Inflammatory macrophage treated with lipopolysaccharide for 1 hour (primary cell): ENCODE measurements at places on chromosomes 1 and 21.
A peak's percentile ranks its signal among the peaks of the same experiment; 100 is the strongest.

- no peak for DNase-seq
Observed at GRCh38 chr1:204940591-204940990, 69.9 kb downstream of the NFASC start.

GRCh38 chr1:18109756-18110597 lies 2.4 kb downstream of the IGSF21 start:
- DNase-seq = no peak

DNA sequence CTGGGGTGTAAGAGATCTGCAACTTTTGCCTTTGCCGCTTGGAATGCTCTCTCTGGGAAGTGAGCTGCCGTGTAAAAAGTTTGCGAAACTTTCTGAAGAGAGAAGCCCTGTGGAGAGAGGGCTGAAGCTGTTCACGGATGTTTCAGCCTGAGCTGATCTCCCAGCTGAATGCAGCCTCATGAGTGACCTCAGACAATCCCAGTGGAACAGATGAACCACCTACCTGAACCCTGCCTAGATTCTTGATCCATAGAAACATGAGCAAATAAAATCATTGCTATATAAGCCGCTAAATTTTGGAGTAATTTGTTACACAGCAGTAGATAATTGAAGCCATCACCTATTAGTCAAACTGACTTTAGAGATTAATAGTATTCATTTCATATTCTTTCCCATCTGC lies 4.4 kb upstream of the ALG6 start:
- DNase-seq = no peak

DNA sequence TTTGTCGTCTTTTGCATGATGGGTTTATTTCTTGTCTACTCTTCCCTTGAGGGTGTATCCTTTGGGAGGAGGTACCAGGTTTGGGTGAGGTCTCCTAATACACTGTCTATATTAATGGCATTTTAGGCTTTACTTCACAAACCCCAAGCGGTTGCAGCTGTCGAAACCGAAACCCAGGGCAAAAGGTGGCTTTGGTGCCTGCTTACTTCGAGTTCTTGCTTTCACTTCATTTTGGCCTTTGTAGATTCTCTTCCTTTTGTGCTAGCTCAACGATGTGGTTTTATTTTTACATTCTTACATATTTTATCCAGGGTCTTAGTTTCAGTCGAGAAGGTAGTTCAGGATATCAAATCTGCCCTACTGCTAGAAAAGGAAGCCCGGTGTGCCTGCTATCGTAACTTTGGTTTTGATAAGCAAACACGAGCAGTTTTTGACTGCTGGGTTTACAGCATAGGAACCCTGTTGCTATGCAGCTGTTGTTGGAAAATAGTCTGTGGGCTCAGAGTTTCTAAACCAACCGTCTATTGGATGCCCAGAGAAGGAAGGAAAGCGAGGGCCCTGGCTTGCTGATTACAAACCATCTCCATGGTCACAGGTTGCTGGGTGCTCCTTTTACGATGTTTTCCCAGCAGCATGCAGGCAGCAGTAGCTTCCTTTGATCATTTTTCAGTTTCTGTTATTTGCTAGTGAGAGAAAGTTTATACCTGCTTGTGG lies 9.8 kb upstream of the TSPAN2 start:
- DNase-seq = peak; percentile 49

DNA sequence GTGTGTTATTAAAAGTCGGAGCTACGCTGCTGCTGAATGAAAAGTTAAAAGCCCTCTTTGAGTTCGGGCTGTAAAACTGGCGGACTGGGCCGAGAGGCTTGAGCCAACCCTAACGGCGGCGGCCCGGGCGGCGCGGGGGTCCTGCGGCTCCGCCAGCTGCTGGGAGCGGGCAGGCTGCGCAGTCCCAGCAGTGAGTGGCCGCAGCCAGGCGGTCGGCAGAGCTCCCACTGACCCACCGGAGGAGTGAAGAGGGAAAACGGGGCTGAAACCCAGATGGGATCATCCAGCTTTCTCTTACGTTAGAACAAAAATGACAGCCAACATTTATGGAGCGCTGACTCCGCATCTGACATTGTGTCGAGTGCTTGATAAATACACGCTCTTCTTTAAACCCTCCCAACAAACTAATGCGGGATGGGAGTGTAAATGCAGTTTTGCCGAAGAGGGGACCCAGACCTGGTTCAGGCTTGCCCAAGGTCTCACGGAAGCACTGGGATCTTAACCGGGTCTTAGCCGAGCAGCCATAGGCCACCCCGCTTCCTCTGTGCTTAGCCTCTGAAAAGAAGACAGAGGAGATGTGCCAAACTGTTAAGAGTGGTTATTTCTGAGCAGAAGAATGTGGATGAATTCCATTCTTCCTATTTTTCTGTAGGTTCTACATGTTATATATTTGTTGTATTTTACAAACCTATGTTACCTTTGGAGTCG lies 3.5 kb downstream of the GRHL3 start:
- DNase-seq = no peak

GRCh38 chr1:25573591-25573930 lies 30.2 kb downstream of the LDLRAP1 start:
- DNase-seq = no peak

- no peak for DNase-seq
Observed at GRCh38 chr1:197572169-197572568, 203.1 kb downstream of the DENND1B start.

- DNase-seq = no peak
Observed at GRCh38 chr1:55938376-55938850, 641.0 kb downstream of the PLPP3 start.

DNA sequence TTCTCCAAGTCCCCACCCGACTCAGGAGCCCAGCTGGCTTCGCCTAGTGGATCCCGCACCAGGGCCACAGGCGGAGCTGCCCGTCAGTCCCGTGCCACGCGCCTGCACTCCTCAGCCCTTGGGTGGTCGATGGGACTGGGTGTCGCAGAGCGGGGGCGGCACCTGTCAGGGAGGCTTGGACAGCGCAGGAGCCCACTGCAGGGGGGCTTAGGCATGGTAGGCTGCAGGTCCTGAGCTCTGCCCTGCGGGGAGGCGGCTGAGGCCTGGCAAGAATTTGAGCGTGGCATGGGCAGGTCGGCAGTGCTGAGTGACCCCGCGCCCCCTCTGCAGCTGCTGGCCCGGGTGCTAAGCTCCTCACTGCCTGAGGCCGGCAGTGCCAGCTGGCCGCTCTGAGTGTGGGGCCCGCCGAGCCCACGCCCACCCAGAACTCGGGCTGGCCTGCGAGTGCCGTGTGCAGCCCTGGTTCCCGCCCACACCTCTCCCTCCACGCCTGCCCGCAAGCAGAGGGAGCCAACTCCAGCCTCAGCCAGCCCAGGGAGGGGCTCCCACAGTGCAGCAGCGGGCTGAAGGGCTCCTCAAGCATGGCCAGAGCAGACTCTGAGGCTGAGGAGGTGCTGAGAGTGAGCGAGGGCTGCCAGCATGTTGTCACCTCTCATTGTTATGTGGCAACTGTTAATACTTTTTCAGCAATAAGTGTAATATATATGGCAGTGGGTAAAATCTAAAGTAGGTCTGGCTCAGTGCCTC lies 548.4 kb upstream of the BRINP3 start:
- no peak for DNase-seq

DNA sequence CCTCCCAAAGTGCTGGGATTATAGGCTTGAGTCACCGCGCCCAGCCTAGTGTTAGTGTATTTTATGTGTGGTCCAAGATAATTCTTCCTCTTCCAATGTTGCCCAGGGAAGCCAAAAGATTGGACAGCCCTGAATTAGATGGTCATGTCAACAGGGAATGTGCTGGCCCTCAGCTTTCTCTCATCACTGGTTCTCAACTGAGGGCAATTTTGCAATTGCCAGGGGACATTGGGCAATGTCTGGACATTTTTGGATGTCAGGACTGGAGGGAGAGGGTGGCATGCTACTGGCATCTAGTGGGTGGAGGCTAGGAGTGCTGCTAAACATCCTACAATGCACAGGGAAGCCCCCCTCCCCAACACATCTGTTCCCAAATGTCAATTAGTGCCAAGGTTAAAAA lies 95.0 kb downstream of the LAMC2 start:
- DNase-seq = peak; percentile 62

DNA sequence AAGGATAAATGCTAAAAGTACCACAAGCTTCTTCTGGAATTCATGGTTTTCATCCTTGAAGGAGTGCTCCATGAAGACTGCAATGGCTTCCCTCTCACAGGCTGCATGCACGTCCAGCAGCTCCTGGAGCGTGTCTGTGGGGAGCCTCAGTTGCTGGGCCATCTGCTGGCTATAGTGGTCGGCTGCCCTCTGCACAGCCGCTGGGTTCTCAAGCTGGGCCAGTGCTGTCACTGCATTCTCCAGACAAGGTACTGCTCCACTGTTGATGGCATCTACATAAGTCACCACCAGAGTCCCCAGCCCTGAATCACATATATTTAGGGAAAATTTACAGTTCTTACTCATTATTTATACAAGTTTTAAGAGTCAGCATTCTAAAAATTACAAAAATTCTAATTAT lies 8.7 kb downstream of the GBP4 start:
- DNase-seq = no peak

- DNase-seq = no peak
Observed at GRCh38 chr1:55530749-55531478, 315.8 kb upstream of the USP24 start.

GRCh38 chr1:6359216-6360116 lies 34.1 kb downstream of the ACOT7 start:
- peak; percentile 88 for DNase-seq

DNA sequence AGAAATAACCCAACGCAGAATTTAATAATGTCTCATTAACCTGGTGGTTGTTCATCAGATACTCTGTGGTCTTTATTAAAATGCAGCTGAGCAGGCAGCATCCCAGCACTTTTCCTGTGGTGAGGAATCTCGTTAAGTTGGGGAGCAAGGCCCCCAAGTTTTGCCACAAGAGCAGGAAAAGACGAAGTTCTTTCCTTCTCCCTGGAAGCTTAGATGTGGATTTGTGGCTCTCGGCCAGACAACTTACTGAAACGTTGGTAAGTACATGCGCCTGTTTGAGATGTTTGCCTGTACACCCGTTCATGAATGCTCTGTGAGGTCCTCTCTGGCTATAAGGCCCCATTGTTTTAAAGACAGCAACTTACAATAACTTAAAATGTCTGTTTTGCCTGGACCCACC lies 34.3 kb upstream of the PDE9A start:
- no peak for DNase-seq

- peak; percentile 49 for DNase-seq
Observed at GRCh38 chr1:109786112-109786480, 22.4 kb upstream of the EPS8L3 start.

- no peak for DNase-seq
Observed at GRCh38 chr1:228136901-228137300, 3.2 kb upstream of the GUK1 start.

GRCh38 chr1:31647106-31647505 lies 2.4 kb upstream of the PEF1 start:
- no peak for DNase-seq

- DNase-seq = no peak
Observed at GRCh38 chr1:11880911-11881748, 22.4 kb upstream of the NPPB start.

DNA sequence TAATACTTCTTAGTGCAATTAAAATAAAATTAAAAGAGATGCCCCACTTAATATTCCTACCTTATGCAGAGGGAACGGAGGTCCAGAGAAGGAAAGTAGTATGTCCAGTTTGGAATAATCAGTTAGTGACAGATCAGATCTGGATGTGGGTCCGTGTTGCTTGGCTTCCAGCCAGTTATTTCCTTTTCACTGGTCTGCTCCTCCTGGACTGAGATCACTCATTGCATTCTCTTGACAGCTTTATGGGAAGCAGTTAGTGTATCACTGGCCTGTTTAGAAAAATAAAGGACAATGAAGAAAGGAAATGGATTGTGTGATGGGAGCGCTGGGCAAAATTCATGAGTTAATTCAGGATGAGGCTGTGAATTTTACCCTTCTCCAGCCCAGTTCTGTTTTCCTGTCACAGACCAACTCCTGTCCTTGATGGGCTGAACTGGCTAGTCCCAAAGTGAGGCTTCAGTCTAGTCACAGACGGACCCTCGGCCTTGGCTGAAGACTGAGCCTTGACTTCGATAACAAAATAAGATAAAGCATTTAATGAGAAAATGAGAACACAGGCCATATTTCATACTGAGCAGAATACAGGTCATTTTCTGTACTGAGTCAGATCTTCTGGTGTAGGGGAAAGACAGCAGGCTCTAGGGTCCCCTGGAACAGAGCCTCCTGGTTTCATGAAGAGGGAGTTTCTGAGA lies 85.2 kb upstream of the TRABD2B start:
- DNase-seq = no peak

- no peak for DNase-seq
Observed at GRCh38 chr1:236457775-236458174, 63.7 kb downstream of the EDARADD start.

- no peak for DNase-seq
Observed at GRCh38 chr1:53406551-53407235, 52.5 kb upstream of the DMRTB1 start.

- no peak for DNase-seq
Observed at GRCh38 chr1:168468042-168468809, 75.6 kb downstream of the XCL2 start.

- DNase-seq = no peak
Observed at GRCh38 chr1:245000872-245001188, 136.5 kb upstream of the HNRNPU start.

DNA sequence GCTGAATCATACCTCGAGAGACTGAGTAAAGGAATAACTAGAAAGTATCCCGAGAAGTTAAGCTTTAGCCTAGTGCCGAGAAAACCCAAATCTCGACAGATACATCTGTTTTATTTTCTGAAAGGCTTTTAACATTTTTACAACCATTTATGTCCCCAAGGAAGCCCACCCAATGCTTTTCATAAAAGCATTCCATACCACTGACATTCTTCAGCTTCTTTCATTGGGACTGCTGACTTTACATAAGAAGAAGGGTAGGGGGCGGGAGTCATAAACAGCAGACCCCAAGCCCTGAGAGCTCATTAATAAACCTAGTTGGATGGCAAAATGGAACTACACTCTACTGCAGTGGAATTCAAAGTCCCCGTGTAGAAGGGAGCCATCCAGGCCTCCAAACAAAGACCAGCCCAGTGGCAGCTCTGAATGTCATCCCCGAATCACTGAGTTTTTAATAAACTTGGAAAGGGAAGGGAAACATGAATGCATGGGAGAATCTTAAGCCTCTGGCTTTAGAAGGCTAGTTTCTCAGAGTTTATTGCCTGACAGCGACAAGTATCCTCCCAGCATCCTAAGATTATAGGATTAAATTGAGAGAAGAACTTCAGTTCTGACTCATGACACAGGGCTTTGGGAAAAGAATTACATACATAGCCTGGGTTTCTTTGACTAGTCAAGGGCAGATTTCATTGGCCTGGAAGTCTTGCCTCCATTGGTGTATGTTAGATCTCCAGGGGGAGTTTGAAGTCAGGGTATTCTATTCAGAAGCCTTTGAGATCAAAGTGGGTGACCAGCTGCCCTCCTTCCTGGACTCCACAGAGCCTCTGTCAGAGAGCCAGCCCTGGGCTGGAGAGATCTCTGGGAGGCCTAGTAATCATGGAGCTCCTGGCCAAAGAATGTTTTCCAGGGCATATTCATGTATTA lies 3.7 kb downstream of the ATF3 start:
- no peak for DNase-seq

DNA sequence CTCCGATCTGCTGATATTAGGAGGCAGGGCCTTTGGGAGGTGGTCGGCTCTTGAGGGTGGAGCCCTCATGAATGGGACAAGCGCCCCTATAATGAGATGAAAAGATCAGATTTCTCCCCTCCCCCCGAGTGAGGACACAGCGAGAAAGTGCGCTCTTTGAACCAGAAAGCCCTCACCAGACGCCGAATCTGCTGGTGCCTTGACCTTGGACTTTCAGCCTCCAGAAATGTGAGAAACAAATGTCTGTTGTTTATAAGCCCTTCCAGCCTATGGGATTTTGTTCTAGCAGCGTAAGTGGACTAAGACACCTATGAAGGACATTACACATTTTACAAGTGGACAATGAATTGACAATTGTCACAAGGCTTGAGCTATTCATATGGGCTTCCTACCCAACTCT lies 80.2 kb downstream of the RIPK4 start:
- no peak for DNase-seq
